NCI-H2171 treated with DMSO at 0.1 percent for 48 hours (cell line): ENCODE measurements at places on chromosomes 6 and 20.

DNA sequence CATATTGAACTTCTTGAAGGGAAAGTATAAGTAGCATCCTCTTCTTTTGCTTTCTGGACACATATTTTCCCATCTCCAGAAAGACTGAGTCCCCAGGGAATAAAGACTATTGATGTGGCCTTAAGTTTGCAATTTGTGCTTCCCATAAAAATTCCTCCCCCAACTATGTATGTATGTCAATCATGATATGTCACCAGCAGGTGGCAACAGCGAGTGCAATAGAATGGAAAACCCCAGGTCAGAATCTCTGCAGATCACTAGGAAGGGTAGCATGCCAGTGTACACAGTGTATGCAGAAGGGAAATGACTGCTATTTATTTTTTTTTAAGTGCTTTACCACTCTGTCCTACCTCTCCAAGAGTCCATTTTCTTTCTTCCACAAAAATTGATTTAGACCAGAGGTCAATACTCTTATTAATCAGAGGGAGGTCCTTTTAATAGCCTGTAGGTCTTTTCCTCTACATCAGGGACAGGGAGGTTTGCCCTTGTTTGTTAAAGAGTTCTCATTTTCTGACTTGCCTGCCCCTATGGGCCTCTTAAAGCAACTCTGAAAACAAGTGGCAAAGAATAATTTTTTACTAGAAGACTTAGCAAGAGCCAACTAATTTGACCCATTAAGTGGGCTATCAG lies 61.4 kb downstream of the BMP2 start:
- peak; percentile 52 for DNase-seq

DNA sequence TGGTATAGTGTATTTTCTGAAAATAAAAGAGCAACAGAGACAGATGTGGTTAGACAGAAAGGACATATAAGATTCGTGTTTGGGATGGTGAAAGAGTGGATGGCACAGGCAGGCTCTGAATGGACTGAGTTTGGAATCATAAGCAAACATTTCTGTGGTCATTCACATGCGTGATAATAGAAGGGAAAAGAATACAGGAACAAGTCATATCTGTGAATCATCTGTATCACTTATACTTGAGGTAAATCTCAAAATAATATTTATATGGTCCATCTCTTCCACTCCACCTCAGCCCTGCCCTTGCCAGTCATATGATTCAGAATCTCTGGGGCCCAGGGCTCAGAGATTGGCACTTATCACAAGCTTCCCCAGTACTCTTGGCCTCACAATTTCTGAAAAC lies 535.1 kb downstream of the BCKDHB start:
- no peak for DNase-seq

DNA sequence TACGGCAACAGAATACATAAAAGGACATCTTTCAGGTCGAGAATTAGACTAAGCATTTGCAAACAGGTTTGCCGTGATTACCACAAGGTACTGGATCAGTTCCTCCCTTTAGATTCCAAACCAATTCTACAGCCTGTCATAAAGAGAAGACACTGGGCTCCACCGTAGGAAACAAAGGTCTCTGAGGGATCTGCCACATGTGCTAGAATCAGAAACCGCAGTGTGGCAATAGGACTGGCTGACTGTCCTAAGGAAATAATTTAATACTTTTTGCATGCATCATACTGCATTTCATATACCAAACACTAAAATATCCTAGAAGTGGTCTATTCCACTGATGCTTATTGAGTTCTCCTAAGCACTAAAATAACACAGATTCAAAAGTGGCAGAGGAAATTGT lies 59.2 kb downstream of the POPDC3 start:
- DNase-seq, result no peak

GRCh38 chr20:35370751-35371150 lies 41.0 kb downstream of the UQCC1 start:
- DNase-seq, result no peak

DNA sequence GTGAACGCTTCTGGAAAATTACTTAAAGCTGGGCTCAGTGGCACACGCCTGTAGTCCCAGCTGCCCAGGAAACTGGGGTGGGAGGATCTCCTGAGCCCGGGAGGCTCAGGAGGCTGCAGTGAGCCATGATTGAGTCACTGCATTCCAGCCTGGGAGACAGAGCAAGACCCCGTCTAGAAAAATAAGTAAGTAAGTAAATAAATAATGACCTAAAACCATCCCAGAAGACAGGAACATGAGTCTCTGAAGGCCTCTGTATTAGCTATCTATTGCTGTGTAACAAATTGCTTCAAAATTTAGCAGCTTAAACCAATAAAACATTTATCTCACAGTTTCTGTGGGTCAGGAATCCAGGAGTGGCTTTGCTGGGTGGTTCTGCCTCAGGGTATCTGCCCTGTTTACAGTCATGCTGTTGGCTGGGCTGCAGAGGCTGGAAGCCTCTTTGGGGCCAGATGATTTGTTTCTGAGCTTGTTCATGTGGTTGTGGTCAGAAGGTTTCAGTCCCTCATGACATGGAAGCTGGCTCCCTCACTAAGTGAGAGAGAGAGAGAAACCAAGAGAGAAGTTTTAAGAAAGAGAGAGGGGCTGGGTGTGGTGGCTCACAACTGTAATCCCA lies 48.4 kb upstream of the NCOA3 start:
- no peak for DNase-seq

- DNase-seq, result no peak
These were observed 8.5 kb downstream of the ERVFRD-1 start for GRCh38 chr6:11103065-11103464.

GRCh38 chr6:121430514-121431460 lies 4.7 kb upstream of the GJA1 start:
- peak; percentile 21 for DNase-seq

- DNase-seq, result peak; percentile 4
These were observed 163.4 kb downstream of the MTFR2 start for GRCh38 chr6:136086686-136087085.

DNA sequence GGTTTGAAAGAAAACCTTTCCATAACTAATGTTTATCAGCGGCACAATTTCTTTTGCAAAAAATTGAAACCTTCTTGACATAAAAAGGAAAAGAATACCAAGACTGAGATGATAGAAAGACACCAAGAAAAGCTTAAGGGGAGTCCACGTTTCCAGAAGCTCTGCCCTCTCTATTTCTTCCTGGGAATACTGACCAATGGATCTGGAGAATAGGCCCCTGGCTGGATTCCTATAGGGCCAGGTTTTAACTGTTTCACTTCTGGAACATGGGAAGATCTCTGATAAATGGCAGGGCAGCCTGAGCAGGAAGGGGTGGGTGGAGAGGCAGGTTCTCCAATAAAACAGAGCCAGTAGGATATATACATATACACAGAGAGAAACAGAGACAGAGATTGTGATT lies 413.4 kb upstream of the JARID2 start:
- no peak for DNase-seq

- DNase-seq, result no peak
These were observed 105.9 kb downstream of the TRERF1 start for GRCh38 chr6:42345696-42346416.

DNA sequence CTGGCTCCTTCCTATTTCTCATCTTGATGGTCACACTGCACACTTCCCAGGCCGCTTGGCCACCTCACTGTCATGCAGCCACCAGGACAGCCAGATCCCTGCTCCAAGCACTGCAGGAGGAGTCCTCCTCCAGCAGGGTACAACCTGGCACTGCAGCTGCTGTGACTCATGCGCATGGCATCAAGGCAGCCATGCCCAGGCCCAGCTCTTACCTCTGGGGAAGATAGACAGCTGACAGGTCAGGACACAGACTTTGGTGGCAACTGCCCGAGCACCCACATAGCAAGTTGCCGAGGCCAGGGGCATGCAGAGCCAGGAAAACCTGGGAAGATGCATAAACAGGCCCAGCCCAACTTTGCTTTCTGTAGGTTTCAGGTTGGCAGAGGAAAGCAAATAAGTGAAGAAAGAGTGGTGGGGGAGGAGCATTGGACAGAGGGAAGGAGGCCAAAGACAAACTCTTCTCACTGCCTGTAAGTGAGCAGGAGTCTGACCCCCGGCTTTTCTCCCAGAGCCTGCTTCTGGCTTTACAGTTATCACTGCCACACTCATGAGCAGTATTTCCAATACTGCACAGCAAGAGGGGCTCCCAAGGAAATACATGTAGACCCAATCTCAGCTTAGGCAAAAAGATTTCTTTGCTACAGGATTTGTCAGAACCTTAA lies 38.8 kb downstream of the SLC22A3 start:
- DNase-seq, result no peak

- no peak for DNase-seq
These were observed 11.5 kb downstream of the PRDM1 start for GRCh38 chr6:106097411-106098231.
